ENCODE measurements at places on chromosomes 3 and 15. TPM values are rescaled to one million over a fixed set of nuclear protein-coding genes. Genes with fewer than 3 reads are reported as not detected.
A peak's percentile ranks its signal among the peaks of the same experiment; 100 is the strongest.

The ONECUT1 gene
- total RNA-seq: not detected

- no peak for DNase-seq
Measured at GRCh38 chr3:114314282-114314681, 20.5 kb downstream of the TIGIT start.

- DNase-seq: peak; percentile 54
Measured at GRCh38 chr15:83842281-83842680, 188.4 kb downstream of the ADAMTSL3 start.

The KCNMB3 gene
- total RNA-seq: 1.2 TPM

DNA sequence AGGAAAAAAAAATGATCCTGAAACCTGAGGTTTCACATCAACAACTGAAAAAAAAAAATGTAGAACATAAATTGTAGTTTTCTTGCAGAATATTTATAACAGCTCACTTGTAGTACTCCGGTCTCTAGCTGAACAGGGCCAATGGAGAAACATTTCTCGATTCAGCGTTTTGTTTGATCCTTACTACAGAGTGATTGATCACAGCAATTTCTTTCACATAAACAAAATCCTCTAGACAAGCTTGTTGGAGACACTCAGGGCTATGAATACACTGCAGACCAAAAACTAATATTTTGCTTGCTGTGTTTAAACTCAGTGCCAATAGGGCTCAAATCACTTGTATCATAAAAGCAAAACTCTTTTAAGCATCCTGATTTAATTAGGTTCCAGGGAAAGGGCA lies 127.0 kb upstream of the CNTN6 start:
- DNase-seq: no peak

- no peak for DNase-seq
Measured at GRCh38 chr3:146431240-146431639, 38.1 kb downstream of the PLSCR2 start.
